ENCODE measurements at places on chromosomes 4 and X.

- no peak for DNase-seq
These were observed 125.5 kb downstream of the OPHN1 start for GRCh38 chrX:68307769-68308168.

GRCh38 chrX:96453139-96453538 is 231.5 kb upstream of the DIAPH2 start:
- no peak for DNase-seq

DNA sequence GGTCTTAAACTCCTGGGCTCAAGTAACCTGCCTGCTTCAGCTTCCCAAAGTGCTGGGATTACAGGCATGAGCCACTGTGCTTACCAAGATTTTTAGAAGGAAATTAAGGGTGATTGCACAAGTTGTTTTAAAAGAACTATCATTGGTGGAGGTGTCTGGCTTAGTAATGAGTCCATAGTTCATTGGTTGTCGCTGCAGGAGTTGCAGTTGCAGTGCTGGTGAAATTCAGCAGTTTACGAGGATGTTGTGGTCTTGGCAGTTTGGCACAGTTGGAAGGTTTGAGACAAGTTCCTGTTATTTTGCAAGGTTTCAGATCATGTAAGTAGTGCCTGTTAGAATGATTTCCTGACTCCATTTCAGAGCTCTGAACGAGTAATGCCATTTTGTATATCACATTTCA is 48.1 kb downstream of the RAB40AL start:
- no peak for DNase-seq

- DNase-seq, result no peak
These were observed 177.8 kb upstream of the SFRP2 start for GRCh38 chr4:153966641-153967040.

DNA sequence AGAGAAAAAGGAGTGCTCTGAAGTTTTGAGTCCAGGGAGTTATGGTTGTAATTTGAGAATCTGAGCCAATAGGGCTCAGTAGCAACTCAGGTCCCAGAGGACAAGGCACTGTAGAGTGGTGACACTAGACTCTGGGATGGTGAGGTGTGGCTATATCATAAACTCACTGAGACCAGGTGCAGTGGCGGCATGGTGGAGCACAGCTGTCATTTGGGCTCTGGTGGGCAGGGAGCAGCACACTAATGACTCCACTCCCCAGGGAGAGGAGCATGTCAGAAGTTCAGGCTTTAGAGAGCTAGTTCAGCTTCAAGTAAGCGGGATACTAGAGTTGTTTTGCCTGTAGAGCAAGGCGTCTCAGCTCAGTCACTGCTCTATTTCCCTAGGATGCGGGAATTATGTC is 165.4 kb upstream of the USP38 start:
- no peak for DNase-seq
